Vagina (tissue), 2 donors: ENCODE measurements at places on chromosomes 3 and 15.

- no peak for DNase-seq
Measured at GRCh38 chr3:51622868-51623267, 48.2 kb upstream of the TEX264 start.

DNA sequence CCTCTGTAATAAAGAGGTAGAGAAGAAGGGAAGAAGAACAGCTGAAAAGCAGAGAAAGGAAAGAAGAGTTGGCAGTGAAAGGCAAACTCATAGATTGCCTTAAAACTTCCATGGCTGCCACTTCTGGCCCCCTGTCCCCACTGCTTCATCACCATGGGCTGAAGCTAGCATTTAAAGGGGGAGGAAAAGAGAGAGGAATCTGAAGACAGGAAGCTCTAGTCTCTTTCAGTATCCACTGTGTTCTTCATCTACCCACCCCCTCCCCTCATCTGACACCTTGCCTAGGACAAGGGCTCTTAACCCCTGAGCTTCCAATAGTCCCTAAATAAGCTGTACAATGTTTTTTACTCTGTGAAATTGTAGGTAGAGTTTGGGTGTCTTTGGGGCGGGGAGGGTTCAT is 60.6 kb downstream of the ALCAM start:
- DNase-seq = no peak

GRCh38 chr15:98077186-98077585 is 116.7 kb downstream of the ARRDC4 start:
- no peak for DNase-seq

GRCh38 chr3:131705099-131705498 is 202.3 kb upstream of the MRPL3 start:
- no peak for DNase-seq

DNA sequence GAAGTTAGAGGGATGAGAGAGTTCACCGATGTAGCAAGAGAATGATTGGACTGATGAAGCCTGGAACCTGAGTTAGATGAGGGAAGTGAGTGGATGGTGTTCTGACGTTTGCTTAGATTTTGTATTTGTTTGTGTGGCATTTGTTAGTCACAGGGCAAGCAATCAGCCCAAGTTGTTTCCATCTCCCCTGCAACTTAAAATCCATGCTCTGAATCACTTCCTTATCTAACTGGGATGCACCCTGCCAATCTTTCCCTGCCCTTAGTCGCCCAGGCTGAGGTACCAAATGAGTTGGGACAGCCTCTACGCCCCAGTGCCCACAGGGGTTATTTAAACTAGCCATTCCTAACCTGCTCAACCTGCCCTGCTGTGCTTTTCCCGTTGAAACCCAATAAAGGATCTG is 12.6 kb downstream of the PAQR5 start:
- no peak for DNase-seq

DNA sequence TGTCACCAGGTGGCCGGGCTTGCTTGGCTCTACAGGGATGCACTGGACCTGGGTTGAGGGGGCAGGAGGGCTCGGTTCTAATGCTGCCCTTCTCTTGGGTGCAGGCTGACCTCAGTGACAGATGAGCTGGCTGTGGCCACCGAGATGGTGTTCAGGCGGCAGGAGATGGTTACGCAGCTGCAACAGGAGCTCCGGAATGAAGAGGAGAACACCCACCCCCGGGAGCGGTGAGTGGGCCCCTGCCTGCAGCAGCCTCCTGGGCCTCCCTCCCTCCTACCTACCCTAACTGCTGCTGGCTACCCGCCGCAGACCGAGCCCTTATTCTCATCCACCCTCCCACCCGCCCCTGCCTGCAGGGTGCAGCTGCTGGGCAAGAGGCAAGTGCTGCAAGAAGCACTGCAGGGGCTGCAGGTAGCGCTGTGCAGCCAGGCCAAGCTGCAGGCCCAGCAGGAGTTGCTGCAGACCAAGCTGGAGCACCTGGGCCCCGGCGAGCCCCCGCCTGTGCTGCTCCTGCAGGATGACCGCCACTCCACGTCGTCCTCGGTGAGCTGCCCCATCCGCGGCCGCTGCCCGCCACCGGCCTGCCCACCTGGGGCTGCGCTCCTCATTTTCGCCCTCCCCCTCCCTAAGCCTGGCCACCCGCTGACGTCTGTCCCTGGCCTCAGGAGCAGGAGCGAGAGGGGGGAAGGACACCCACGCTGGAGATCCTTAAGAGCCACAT is 5.6 kb downstream of the FES start:
- no peak for DNase-seq

- no peak for DNase-seq
Measured at GRCh38 chr3:72346526-72346926, 501.7 kb downstream of the SHQ1 start.

GRCh38 chr15:62644216-62644888 is 398.2 kb upstream of the TPM1 start:
- DNase-seq = peak; percentile 52

GRCh38 chr3:12316253-12316652 is 27.4 kb downstream of the PPARG start:
- no peak for DNase-seq

GRCh38 chr3:1228289-1228688 is 135.5 kb downstream of the CNTN6 start:
- DNase-seq = no peak

- DNase-seq = no peak
Measured at GRCh38 chr15:92687195-92687602, 31.6 kb upstream of the FAM174B start.
